ENCODE measurements at places on chromosomes 5 and 9. TPM values are rescaled to one million over a fixed set of nuclear protein-coding genes. Genes with fewer than 3 reads are reported as not detected.

- H3K27ac ChIP-seq: no peak overlapping the region
- DNase-seq: no peak
- no peak overlapping the region for H3K4me3 ChIP-seq
- no peaks in the 10 kb centered on the region for H3K4me1 ChIP-seq
- no peaks in the 10 kb centered on the region for H3K36me3 ChIP-seq
Measured at GRCh38 chr5:56757077-56757476, 58.3 kb upstream of the MAP3K1 start.

DNA sequence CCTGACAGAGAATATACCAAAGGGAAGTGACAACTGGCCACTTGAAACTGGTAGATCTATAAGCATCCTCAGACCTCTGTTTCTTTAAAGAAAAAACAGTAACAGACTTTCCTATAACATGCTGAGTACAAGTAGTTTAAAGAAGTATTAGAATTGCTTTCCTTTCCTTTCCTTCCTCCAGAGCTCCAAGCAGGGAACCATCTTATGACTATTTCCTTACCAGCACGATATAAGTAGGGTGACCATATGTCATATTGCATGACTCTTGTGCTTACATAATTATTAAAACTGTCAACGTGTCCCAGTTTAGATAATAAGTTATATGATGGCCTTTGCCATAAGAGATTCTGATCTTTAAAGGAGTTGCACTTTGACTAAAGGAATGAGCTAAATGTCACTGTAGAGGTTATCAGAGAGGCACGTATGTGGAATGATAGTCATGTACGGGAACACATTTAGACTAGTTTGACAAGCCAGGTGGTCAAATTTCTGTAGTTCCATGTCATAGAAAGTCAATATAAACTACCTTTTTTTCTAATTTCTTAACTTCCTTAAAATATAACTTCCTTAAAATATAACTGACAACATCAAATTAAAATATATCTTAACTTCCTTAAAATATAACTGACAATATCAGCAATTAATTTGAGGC is 212.7 kb upstream of the CD180 start:
- no peak for DNase-seq
- H3K4me1 ChIP-seq: peaks cover 35% of the 10 kb centered on the region
- H3K36me3 ChIP-seq: no peaks in the 10 kb centered on the region

CSF1R gene
- total RNA-seq: not detected

- H3K27me3 ChIP-seq: peaks cover 12% of the 10 kb centered on the region
- DNase-seq: no peak
- H3K27ac ChIP-seq: no peak overlapping the region
- no peaks in the 10 kb centered on the region for H3K36me3 ChIP-seq
Measured at GRCh38 chr9:97046228-97046627, 7.3 kb upstream of the CTSV start.

- no peaks in the 10 kb centered on the region for H3K36me3 ChIP-seq
- no peaks in the 10 kb centered on the region for H3K27me3 ChIP-seq
- no peak overlapping the region for H3K4me3 ChIP-seq
- DNase-seq: peak; percentile 45
- peaks cover 12% of the 10 kb centered on the region for H3K4me1 ChIP-seq
- H3K27ac ChIP-seq: no peak overlapping the region
Measured at GRCh38 chr9:88835038-88835466, 156.2 kb upstream of the S1PR3 start.

GRCh38 chr9:128026773-128027541 is 40.2 kb downstream of the NAIF1 start:
- peaks cover 13% of the 10 kb centered on the region for H3K4me1 ChIP-seq
- H3K27ac ChIP-seq: peak overlapping the region; percentile 13
- peak; percentile 32 for DNase-seq

Measured in endothelial cell of umbilical vein (primary cell).